ENCODE measurements at places on chromosomes 2 and 18. TPM values are rescaled to one million over a fixed set of nuclear protein-coding genes. Genes with fewer than 3 reads are reported as not detected.

HOXD9 gene
- 11.9 TPM for total RNA-seq

DNA sequence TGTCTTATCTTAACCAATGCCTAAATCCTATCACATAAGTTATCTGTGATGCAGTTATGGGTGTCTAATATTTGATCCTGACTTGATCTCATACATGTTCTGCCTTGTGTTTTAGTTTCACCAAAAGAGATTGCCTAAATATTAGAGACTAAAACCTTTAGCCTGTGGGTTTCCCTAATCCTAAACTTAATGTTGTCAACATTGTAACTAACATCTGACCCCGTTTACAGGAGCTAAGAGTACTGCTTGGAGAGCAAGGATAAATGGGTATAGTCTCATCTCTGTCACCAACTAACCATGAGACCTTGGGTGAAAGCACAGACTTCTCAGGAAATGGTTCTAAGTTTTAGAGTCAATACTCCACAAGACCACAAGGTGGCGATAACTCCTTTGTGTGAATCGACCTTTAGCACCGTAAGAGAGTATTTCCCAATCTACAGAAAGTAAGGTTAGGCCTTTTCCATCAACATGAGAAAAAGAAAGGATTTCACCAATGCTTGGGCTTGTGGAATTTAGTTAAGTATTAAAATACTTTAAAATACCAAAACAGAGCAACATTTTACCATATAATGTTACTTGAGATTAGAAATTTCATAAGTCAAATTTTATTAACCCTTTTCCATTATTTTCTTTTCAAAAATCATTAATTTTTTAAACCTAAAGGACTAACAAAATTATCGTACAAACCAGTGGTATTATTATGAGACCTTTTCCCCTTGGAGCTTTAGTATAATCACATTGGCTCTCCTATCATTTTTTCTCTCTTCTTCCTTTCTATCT lies 60.5 kb downstream of the G6PC2 start:
- no peak for ATAC-seq

LPIN1 gene
- total RNA-seq: 13.4 TPM

GRCh38 chr18:68796936-68797690 lies 767 bp upstream of the CCDC102B start:
- no peak for ATAC-seq

PROKR1 gene
- total RNA-seq: 2.5 TPM

DNA sequence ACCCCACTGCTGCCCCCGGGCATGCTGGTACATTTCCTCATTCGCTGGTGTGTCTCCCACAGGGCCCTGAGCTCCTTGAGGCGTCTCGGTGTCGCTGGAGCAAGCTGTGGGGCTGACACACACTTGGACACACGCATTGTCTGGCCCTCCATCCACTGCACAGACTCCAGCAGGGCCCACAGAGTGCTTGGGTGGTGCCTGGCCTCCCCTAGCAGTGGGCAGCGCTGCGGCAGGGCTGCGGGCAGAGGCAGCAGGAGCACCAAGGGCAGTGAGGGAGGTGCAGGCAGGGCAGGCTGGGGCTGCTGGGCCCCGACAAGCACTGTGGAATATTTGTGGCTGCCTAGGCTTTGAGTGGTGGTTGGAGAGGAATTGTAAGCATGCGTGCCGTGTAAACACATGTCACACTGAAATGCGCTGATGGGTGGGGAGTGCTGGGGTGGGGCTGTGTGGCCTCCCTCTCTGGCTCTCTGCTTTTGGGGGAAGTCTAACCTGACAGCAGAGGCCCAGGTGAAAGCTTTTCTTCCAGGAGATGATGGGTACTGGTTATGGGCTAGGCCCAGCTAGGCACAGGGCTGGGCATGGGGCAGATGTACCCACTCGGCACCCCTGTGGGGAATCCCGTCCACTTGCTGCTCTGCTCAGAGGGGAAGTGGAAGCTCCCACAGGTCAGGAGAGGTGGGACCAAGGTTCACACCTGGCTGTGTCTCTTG lies 55.5 kb upstream of the HS6ST1 start:
- no peak for ATAC-seq

DNA sequence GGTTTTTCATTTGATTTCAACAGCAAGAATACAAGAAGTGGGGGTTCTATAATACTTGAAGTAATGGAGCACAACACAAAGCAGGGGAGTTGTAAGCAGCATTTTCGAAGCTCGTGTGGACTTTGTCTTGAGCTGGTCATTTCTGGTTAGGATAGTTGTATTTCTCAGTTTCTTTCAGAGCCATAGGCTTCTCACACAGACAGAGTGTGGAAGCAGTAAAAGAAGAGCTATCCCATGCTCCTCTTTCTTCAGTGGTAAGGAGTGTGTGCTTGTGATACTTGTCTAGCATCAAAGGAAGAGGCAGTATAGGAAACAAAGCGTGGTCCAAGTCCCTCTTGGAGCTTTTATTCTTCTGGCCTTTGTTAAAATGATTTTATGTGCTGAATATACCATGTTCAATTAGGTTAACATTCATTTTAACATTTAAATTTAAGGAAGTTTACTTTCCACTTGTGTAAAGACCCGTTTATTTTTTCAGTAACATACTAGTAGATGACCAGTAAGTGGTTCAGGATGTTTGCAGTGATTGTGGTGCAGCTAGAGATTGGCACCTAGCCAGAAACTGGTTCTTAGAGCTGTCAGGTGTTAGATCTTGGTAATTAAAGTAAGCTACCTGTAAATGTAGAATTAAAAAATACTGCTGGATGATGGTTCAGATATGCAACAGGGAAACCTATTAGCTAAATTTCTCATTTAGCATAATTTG lies 14.6 kb downstream of the CCNYL1 start:
- ATAC-seq: no peak

GRCh38 chr2:148935791-148936190 lies 60.8 kb downstream of the KIF5C start:
- ATAC-seq: no peak

DNA sequence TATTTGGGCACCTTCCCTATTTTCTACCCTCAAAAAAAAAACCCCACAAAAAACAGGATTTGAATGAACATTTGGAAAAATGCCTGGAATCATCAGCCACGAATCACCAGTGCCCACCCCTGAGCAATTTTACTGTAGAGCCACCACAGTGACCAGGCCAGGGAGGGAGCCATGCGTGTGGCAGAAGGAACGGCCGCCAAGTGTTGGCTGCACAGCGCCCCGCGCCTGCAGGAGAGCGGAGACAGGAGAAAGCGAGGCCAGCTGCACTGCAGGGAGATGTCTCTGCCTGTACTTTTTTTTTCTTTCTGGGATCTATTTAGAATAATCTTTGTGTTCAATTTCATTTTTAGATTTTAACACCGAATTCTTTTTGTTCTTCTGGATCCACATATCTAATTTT lies 269.3 kb upstream of the RAB12 start:
- ATAC-seq: no peak

NAB1 gene
- 19.8 TPM for total RNA-seq

DNA sequence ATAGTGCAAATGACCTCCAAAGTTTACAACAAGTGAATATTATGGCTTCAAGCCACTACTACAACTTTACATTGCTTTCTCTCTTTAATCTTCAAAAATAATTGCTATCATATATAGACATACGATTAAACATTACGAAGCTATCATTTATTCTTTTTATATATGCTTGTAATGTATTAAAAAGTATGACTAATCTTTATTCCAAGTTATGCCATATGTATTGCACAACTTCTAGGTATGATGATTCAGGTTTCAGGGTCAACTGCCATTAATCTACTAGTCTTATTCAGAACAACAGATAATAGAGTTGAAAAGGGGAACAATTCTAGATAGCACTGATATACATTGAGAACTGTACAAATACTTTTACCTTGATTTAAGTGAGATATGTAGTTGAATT lies 506.2 kb upstream of the TMEFF2 start:
- ATAC-seq: no peak

DNA sequence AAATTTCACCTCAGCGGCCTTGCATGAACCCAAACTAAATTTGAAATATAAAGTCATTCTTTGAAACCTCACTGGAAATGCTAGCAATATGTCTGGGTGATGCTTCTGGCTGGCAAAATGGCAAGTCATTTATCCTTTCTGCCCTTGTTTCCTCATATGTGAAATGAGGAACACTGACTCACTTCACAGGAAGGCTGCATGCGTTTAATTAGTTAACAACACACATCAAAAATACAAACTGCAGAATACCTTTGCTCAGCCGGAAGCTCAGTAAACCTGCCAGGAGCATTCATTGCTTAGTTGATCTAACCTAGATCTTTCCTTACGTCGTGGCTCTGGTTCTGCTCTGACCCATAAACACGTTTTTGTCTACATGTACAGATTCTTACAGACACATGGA lies 214.2 kb upstream of the ACVR2A start:
- ATAC-seq: no peak

DNA sequence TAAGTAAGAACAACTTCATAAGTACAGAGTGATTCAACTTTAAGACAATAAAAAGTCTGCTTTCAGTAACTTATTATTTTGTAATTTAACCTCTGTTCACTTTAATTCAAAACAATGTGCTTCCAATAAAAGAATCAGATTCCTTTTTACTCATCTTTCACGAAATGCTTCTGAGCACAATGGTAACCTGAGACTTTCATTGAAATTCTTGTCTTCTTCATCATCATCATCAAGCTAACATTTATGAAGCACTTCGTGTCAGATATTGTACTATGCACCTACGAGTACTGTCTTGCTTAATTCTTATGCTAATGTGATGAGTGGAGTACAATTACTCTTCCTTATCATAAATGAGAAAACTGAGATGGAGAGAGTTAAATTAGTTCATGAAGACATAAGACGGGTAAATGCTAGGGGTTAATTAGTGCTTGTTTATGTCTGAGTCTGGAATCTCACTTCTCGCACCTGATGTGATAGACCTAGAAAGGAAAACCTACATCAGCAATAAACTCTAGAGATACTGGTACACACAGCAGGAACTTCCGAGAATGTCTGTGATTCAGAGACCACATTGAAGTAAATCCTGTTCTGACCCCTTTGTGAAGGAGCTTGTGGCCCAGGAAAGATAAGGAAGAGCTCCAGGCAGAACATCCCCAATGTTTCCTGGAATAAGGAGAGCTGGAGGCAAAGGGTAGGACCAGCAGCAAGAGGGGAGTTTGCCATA lies 227.6 kb upstream of the ETAA1 start:
- no peak for ATAC-seq

DNA sequence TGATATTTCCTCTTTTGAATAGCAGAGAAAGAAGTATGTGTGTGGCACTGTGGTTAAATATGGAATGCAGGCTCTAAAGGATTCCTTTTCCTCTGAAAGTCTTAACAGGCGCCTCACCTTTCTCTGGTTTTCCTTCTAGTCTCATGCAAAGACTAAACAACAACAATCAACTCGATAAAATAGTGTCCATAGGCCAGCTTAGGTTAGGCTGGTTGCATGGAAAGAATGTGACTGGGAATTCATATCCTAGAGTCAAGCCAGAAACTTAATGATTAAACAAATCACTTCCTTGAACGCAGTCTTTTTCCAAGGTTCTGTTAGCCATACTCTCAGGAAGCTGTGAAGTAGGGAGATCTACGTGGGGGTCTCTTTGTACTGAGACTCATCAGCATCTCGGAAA lies 800.8 kb upstream of the ID2 start:
- no peak for ATAC-seq

RAX gene
- not detected for total RNA-seq

CPO gene
- total RNA-seq: not detected

EFHD1 gene
- 2.9 TPM for total RNA-seq

- ATAC-seq: no peak
These were observed 34.1 kb downstream of the PPP1R1C start for GRCh38 chr2:182019731-182020130.

DNA sequence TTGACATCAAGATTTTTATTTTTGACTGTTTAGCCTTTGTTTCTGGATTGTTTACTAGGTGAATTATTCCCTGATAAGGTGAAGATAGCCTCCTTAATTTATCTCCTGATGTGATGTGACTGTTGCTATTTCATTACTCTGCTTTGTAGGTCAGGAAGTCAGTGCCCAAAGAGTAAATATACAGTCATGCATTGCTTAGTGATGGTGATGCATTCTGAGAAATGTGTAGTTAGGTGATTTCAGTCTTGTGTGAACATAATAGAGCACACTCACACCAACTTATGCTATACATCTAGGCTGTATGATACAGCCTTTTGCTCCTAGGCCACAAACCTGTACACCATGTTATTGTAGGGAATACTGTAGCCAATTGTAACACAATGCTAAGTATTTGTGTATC lies 102.4 kb upstream of the THUMPD2 start:
- ATAC-seq: no peak

SNED1 gene
- total RNA-seq: 15.4 TPM

DNA sequence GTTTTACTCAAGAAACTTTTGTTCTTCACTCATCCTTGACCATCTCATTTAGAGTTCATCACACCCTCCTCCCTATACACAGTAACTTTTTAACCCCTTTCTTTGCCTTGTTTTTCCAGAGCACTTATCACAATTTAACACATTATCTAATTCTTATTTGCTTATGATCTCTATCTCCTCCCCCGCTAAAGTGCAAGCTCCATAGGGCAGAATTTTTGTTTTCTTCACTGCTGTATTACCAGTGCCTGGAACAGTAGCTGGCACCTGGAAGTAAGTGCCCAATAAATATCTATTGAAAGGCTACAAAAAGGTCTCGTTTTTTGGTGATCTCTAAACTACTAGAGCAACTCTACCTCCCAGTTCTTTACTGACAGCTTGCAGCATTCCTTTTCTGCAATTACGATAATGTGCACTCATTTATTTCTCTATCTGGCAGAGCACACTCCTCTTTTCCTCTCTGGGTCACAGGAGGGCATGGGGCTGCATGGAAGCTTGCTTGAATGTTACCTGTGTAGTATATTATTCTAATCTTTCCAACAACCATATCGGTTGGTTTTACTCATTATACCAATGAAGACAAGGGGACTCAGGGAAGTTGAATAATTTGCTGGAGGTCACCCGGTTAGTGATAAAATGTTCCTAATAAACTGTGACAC lies 57.4 kb upstream of the CHST9 start:
- no peak for ATAC-seq

GRCh38 chr2:211513446-211513845 lies 957.0 kb downstream of the CPS1 start:
- no peak for ATAC-seq

AP1S3 gene
- total RNA-seq: 6.5 TPM

DNA sequence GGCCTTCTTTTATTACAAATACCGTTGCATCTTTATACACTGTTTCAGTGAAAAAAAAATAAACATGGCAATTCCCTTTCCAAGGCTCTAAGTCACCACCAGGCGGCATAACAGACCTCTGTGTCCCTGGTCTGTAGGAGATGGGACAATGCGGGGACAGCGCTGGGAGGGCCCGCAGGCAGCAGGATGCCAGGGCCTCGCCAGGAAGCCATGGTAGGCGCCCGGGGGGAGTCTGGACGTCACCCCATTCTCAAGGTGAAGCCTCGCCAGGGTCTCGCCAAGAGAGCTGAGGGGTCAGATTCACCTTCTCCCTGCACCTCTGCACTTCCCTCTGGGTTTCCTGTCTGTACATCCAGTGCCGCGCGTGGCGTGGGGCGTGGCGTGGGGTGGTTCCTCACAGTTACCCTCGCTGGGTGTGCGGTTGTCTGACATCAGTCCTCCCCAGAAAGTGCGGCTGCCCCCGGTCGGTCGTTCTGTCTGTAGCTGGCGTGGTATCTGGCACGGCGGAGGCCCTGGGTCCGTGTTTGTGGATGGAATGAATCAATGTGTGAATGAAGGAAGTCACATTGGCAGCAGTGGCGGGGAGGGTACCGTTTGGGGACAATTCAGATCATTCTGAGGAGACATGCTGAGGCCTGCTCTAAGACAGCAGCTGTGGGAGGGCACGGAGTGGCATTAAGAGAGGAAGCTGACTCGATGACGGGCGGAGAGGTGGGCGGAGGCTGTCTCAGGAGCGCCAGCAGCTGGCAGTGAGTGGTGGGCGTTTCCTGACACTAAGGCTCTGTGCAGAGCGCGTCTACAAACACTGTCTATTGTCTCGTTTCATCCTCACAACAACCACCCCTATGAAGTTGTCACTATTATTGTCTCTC lies 46.0 kb downstream of the LRRFIP1 start:
- ATAC-seq: peak; percentile 61

Data from motor neuron (in vitro differentiated cells).